Stimulated activated CD8-positive, alpha-beta memory T cell treated with anti-CD3 and anti-CD28 coated beads, Interleukin-4, amount 100 ng/mL, for 1 hour (primary cell): ENCODE measurements at places on chromosomes 1 and 21.

DNA sequence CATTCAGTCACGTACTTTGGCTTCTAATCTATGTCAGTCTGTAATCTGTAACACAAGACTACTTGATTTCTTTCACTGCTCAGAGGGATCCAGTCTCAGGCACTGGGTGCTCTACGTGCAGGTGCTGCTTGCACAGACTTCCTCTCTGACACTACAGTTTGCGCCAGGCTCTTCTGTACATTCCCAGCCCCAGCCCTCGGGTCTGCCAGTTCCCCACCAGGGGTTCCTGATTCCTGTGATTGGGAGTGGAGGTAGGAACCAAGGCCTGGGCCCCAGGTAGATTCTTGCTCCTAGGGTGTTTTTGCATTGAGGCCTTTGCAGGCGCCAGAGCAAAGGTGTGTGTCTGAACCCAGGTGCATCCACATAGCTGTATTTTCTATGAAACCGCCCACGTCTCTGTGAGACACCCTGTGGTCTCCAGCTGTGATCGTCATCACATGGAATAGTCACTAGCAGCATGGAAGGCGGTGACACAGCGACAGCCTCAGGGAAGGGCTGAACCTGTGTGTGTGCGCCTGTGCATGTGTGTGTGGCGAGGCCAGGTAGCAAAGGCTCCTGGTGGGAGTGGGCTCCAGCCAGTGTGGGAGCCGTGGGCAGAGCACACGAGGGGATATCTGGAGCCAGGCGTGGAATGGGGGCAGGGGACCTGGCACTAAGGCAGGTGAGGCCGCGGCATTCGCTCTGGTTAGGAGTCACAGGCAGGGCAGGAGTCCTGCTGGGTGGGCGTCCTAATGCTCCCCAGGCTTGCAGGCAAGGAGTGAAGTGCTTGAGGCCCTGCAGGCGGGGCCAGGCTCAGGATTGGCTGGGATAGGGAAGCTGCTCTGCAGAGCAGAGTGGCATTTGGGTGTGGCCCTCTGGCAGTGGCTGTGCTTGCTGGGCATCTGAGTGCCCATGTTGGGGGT, 5.2 kb downstream of the GJC2 start:
- DNase-seq, result no peak

DNA sequence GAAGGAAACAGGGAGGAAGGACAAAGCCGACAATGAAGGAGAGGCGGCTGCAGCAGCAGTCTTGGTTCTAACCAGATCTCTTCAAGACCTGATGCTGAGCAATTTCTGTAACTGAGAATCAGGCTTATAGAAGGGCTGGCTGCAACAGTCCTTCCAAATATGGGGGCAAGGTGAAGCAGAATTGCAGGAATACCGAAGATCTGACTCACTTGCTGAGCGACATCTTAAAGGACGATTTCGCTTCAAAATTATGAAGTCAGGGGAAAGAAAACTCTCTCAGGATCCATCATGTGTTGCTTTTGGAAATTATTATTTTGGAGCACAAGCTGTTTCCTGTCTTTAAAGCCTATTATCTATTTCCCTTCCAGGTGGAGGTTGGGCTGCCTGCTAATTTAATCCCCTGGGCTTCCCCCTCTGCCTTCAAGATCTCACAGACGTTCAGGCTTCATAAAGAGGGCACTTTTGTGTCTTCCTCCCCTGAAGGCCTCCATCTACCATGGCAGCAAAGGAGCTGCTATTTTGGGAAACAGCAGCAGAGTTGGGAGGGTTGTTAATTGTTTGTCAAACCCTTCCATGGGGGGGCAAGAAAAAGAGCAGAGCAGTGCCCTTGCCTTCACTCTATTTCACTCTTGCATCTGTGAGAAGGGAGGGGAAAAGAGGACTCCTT, 10.8 kb upstream of the IER5 start:
- no peak for DNase-seq

- no peak for DNase-seq
Measured at GRCh38 chr1:14639291-14640050, 41.0 kb downstream of the KAZN start.

DNA sequence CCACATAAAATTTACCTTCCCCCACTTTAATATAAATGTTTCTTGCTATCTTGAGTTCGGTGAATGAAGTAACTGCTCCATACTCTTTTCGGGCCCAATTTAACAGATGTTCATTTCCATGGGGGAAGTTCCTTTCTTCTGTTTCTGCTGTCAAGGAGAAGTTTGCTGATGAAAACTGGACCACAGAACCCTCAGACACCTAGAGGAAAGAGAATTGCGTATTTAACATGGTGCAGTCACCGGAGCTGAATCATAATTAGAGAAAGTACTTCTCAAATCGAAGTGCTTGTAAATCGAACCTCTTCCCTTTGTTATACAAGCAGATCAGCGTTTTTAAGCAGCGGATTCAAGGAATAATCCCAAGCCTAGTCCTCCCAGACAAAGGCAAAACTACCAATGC, 151.2 kb downstream of the TGFBR3 start:
- DNase-seq, result no peak

DNA sequence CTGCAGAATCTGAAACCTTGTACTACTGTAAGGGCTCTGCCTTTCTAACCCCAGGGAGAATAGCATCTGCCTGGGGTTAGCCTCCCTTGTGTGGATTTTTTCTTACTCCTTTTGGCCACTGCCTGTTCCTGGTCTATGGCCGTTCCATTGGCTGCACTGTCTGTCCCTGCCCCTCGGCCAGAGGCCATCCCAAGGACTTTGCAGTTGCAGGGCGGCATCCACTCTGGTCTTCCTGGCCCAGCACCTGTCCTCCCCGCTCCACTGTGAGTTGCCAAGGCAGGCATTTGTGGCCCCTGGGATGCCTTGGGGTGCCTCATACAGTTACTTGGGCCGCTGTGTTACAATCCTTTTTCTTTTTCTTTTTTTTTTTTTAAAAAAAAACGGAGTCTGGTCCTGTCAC, 45.8 kb downstream of the PDE9A start:
- DNase-seq, result no peak

- DNase-seq, result no peak
Measured at GRCh38 chr1:3836421-3836820, 20.6 kb downstream of the CEP104 start.

GRCh38 chr1:15546641-15547040, 20.0 kb downstream of the DNAJC16 start:
- DNase-seq, result no peak

DNA sequence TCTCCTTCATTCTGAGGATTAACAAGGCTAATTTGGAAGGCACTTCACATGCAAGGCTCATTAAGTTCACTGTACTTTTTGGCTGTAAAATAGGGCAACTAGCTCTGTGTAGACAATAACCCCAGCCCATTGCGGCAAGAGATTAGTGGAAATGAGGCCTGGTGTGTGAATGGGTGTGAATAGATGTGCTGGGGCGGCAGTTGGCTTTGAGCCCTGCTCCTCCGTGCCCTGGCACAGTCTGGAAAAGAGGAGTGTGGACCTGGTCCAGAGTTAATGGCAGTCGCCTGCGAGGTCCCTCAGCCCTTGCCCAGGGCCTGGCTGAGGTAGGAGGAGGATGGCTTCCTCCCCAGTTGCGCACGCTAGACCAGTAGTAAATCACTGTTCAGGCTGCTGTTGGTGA, 4.8 kb downstream of the KISS1 start:
- DNase-seq, result no peak

DNA sequence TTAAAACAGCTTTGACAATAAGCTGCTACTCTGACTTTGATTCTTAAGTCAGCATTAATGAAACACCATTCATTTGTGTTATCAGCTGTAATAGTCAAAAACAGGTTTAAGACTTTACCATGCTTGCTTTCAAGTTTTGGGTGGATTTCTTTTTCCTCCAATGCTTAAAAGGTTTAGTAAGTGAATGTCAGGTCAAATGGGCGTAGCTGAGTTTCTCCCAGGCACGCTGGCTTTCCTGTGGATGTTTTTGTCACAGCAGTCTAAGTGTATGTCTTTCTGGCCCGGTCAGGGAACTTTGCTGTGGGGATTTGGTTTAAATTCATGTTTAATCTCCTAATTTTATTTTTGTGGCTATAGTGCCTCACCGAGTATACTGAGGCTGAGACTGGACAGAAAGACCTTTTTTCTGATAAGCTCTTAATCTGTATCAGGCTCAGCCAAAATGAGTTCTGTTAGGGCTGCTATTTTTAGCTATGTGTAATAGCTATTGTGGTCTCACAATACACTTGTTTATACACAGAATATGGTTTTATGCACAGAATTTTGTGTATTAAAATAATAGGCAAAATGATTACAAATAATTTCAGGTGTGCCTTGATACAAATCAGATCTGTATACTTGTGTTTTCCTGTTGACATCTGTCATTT, 292.8 kb downstream of the DISC1 start:
- DNase-seq, result no peak

DNA sequence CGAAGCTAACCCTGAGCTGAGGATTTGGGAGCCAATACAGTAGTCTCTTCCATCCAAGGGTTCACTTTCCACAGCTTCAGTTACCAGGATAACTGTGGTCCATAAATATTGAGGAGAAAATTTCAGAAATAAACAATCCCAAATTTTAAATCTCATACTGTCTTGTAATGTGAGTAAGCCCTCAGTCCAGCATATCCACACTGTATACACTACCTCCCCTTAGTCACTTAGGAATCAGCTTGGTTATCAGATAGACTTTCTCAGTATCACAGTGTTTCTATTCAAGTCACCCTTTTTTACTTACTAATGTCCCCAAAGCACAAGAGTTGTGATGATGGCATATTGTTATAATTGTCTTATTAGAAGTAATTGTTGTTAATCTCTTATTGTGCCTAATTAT, 102.3 kb upstream of the GNG12 start:
- no peak for DNase-seq

GRCh38 chr1:53420341-53420740, 38.9 kb upstream of the DMRTB1 start:
- no peak for DNase-seq

- no peak for DNase-seq
Measured at GRCh38 chr1:107098961-107099360, 41.9 kb upstream of the NTNG1 start.

- DNase-seq, result no peak
Measured at GRCh38 chr1:235113183-235113917, 15.3 kb downstream of the TOMM20 start.

- DNase-seq, result no peak
Measured at GRCh38 chr1:165678509-165678908, 19.9 kb downstream of the ALDH9A1 start.

DNA sequence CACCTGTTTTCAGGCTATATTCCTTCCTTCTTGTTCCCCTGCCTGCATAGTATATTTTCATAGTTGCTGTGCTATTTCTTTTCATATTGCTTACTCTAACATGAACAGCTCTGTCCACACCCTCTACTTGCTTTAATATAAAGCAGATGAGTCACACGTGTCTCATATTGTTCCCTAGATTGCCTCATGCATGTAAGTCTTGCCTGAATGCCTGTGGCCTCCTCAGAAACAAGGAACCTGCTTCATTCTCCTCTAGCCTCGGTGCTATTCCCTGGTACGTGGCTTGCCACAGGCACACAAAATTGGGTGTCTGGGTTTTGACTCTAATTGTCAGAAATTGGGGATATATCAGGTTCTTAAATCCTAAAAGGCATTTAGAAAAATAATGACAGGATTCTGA, 16.5 kb upstream of the PKP1 start:
- DNase-seq, result no peak

- no peak for DNase-seq
Measured at GRCh38 chr1:216621536-216621935, 101.7 kb downstream of the ESRRG start.

- no peak for DNase-seq
Measured at GRCh38 chr1:192783791-192784190, 25.0 kb upstream of the RGS2 start.

- DNase-seq, result no peak
Measured at GRCh38 chr1:30360281-30360680, 363.1 kb downstream of the MATN1 start.

DNA sequence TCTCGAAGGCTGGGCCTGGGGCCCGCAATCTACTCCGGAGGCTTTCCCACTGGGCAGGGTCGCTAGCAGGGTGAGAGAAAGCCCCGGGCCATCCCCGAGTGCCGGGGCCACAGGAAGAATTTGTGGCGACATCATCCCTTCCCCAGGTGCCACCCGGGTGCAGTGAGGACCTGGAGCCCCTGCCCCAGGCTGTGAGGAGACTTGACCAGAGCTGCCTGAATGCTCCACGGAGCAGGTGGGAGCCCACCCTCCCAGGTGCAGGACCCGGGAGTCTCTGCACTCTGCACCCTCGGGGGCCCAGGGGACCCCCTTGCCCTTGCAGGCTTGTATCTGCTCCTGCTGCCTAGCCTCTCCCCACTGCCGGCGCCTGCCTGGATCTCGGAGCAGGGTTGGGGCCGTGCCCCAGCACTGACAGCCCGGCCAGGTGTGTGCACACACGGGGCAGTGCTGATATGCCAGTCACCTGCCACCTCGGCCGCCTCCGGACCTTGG, 67.5 kb upstream of the RGS7 start:
- DNase-seq, result no peak

DNA sequence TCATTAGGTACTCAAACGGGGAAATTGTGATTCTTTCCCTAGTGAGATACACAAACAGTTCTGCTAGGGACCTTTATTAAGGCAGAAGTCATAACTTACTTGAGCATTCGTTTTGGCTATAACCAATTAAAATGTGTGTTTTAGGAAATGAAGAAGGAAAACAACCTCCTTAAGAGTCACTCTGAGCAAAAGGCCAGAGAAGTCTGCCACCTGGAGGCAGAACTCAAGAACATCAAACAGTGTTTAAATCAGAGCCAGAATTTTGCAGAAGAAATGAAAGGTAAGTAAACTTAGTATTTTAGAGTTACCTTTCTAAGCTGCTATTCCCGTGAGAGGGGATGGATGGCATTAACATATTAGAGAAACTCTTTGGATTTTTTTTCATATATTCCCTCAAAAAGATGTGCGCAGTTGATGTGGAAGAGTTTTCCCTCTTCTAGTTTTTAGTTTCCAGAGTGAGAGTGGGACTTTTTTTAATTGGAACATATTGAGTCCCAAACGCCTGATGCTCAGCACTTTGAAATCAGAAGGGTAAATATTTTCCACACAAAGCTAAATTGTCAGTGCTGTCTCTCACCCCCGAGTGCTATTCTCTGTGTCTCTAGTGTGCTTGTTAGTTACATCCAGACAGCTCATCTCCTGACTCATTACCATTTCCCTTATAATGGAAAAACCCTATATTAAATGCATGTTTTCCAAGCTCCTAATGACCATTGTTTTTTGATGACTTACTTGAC, 34.9 kb downstream of the CENPF start:
- DNase-seq, result no peak

GRCh38 chr1:219699870-219700269, 87.0 kb upstream of the ZC3H11B start:
- DNase-seq, result no peak

DNA sequence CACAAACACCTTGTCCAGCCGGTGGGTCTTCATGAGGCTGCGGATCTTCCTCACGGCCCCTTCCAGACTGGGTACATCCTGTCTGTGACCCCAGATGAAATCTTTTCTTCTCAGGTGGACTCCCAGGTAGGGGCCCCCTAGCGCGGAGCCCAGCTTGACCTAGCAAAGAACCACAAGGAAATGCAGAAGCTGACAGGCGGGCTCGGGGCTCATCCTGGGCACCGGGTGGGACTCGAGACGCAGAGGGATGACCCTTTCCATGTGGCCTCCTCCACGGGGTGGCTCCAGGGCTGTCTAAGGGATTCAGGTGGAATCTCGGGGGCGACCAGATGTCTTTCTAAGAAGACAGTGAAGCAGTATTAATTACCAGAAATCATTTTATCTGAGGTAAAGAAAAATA, 17.8 kb downstream of the POFUT2 start:
- DNase-seq, result no peak
